ENCODE measurements at places on chromosomes 7 and 10.

DNA sequence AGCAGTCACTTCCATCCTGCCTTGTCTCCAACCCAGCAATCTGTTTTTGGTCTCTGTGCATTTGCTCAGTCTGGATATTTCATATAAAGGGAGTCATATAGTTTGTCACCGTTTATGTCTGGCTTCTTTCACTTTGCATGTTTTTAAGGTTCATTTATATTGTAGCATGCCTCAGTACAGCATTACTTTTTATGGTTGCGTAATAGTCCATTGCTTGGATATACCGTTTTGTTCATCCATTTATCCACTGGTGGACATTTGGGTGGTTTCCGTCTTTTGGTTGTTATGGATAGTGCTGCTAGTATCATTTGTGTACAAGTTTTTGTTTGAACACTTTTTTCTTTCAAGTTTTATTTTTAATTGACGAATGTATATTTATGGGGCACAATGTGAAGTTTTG lies 18.2 kb downstream of the TBC1D12 start:
- DNase-seq = no peak

DNA sequence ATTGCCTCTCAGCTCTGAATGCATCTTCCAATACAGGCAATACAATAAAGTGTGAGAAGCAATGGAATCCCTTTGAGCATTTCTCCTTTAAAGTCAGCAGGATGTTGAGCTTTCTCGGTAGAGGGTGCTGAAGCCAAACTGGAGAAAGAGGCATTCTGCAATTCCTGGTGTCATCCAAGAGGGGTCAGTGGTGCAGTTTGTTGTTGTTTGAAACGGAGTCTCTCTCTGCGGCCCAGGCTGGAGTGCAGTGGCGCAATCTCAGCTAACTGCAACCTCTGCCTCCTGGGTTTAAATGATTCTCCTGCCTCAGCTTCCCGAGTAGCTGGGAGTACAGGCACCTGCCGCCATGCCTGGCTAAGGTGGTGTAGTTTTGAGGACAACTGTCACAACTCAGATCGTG lies 486.5 kb downstream of the CALN1 start:
- no peak for DNase-seq

- DNase-seq = no peak
Observed at GRCh38 chr10:36592964-36593363, 532.4 kb upstream of the ANKRD30A start.

- no peak for DNase-seq
Observed at GRCh38 chr10:117221156-117221711, 19.7 kb upstream of the SLC18A2 start.

GRCh38 chr10:120505866-120506265 lies 48.8 kb downstream of the PLPP4 start:
- DNase-seq = no peak

- DNase-seq = no peak
Observed at GRCh38 chr10:109892117-109892516, 31.2 kb downstream of the XPNPEP1 start.

- DNase-seq = no peak
Observed at GRCh38 chr10:75660823-75661222, 229.4 kb downstream of the LRMDA start.

- no peak for DNase-seq
Observed at GRCh38 chr10:125871338-125871737, 9.8 kb downstream of the DHX32 start.

DNA sequence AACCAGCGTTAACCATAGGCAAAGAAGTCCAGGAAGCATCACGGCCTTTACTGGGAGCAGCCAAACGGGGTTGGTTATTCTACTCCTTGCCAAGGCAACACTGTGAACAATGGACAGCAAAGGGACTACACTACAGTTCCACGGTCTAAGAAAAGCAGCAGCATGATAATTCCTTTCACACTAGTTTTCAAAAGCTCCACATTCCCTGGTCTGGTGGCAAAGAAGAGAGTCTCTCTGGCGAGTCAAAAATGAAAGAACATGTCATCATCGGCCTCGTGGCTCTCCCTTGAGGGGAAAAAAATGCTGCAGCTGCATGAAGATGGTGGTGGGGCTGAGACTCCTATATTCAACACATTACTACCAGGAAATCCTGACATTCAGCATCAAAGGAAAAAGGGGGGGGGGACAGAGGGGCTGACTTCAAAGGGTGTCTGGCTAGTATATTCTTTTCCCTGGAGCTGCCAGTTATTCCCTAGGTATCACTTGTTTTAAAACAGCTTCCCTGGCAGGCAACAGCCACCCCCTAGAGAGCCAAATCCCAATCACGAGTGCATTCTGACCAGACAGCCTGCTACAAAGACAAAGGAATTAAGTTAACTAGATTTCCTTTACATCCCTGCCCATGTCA lies 49.1 kb downstream of the SLC37A3 start:
- no peak for DNase-seq

GRCh38 chr10:74901867-74902450 lies 75.6 kb downstream of the KAT6B start:
- DNase-seq = peak; percentile 28

GRCh38 chr10:75358835-75359421 lies 42.6 kb downstream of the ZNF503 start:
- DNase-seq = no peak

DNA sequence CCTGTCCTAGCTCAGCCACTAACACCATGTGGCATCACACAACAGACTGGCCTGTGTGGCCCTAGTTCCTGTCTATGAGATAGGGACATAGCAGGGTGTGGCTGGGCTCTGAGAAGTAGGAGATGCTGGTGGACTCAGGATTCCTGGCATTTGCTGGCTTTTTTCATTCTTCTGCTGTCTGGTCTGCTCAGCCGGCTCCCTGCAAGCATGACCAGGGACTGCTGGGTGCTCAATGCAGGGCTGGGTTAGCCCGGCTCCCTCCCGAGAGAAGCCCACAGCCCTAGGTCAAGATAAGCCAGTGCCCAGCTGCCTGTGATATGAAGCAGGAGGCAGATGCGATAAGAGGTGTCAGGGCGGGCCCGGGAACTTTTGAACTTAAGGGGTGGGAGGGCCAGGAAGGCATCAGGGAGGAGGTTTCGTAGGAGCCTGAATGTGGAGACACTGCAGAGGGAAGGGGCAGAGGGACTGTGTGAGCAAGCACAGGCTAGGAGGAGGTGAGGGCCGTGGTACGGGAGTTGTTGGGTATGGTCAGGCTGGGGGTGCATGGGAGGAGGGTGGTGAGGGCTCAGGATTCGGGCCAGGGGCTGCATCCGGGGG lies 3.5 kb downstream of the AQP1 start:
- DNase-seq = no peak

GRCh38 chr10:19332304-19332703 lies 283.7 kb downstream of the MALRD1 start:
- DNase-seq = no peak

DNA sequence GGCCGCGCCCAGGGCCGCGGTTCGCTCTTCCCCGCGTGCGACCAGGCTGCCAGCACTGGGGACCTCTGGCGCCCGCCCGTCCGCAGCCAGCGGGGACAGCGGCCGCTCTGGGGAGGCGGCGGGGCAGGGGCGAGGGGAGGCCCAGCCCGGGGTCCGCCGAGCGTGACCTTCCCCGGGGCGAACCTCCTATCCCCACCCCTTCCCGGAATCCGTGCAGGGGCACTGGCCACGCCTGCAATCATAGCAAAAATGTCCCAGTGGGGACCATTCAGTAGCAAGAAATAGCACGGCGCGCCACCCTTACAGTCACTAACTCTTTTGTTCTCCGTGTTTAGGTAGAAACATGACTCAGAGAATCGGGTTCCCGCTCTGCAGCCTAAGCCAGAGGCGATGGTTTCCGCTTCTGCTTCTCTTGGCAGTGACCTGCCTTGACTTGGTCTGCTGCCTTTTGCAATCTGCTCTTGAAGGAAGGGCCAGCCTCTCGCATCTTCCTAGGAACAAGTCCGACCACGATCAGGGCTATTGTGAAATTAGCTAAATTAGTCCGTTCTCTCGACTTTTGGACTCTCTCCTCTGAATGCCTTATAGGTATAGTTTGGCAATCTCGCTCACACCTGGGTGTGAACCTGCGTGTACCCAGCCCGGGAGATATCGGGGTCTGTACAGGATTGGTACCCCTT lies 79.3 kb upstream of the ACBD5 start:
- no peak for DNase-seq

DNA sequence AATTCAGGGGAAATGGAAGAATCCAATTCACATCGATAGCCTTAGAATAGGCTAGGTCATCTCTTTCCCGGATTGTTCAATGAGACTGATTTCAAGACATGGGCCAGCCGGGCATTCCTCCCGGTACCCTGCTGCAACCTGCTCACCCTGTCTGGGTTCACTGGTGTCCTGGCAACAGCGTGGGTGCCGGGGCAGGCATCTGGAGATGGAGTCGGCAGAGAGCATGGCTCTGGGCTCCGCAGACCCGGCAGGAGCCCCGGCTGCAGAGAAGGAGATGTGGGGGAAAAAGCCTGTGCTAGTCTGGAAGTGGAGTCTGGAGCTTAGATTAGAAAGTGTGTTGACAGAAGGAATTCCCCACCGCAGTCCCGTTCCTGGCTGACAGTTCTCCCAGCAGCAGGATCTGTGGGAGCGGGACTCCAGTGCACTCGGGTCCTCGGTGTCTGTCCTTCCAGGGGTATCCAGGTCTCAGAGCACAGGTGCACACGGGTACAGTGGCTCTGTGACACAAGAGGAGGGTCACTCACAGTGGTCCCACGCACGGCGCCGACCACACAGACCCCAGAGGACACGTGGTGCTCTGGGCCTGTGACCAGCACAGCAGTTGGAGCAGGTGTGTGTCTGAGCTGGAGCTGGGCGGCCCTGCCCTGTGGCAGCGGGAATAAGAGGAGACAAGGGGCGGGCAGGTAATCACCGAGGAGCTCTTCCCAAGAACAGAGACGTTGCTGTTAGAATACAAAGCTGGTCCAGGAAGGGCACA lies 65.7 kb upstream of the PITRM1 start:
- DNase-seq = no peak

DNA sequence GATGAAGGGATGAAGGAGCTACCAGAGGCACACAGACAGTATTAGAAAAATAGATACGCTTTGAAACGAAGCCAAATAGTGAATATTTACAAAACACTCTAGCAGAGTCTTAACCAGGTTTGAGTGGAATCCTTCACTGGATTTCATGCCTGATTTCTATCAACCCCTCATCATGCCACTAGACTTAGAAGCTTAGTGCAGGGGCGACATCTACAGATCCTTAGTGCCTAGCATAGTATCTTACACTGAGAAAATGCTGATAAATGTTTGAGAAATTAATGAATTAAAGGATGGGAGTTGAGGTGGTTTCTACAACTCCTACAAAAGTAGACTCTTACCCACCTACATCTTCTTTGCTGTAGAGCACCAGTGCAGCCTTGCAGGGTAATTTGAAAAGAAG lies 54.7 kb upstream of the CCNJ start:
- DNase-seq = no peak

DNA sequence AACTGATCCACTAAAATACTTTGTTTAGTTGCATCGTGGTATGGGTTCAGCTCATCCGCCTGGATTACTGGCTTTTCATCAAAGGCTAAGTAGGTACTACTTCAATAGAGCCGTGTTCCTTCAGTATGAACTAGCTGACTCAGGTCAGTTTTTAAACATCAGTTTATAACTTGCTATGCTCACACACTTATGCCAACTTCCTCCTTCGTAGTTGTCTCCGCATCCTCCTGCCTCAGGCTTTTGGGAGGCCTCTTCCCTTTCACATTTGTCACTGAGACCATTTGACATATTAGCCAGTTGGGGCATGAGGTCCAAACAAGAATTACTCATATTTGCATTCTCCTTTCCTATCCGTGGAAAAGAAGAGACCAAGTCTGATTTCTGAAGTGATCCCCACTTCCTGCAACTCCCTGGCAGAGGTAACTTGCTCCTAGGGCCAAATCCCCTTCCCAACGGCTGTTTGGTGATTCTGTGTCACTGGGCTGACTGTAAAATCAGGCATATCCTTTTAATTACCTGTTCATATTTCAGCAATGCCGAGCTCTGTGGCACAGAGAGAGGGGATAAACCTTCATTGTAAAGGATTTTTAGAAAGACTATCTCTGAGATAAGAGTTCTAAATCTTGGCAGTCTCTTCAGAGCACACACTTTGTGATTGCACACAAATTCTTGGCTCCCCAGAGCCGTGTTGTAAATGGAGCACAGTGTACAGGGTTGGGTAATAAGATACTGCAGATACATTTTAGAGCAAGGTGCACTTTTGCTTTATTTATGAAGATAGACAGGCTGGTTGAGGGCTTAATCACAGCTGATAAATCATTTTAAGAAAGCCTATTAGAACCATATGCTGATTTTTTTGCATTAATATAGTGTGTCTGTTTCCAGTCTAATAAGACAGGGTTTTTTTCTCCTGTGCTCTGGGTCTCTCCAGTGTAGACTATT lies 108.0 kb downstream of the CREB5 start:
- DNase-seq = no peak

DNA sequence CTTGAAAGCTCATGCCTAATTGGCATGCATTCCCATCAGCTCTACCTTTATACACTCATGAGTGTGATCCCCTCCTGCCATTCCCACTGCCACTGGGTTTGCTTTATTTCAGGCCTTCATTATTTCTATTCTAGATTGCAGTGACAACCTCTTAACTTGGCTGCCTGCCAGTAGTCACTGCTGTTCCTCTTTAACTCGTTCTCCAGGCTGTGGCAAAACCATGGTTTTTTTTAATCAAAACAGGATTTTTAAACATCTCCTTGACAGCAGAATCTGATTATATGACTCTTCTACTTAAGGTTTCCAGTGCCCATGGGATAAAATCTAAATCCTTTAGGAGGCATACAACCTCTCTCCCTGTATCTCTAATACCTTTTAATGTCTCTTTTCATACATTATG lies 223.7 kb upstream of the PCDH15 start:
- DNase-seq = no peak

DNA sequence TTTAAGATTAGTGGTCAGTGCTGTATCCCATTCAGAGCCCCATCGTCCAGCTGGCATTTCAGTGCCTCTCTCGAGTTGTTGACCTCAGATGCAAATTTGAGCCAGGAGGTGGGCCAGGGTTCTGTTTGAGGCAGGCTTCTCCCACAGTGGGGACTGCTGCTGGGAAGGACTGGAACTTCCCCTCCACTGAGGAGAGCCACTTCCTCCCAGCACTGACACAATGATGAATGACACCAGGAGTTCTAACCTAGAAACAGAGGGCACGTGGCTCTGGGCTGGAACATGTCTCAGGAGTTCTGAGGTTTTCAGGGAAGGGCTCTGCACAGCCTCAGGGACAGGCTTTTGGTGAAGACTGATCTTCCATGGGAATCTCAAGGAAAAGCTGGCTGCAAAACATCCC lies 18.3 kb upstream of the BTBD16 start:
- no peak for DNase-seq

- no peak for DNase-seq
Observed at GRCh38 chr10:81534991-81535390, 340.0 kb upstream of the NRG3 start.

GRCh38 chr10:95694665-95695064 lies 938 bp upstream of the TCTN3 start:
- no peak for DNase-seq

DNA sequence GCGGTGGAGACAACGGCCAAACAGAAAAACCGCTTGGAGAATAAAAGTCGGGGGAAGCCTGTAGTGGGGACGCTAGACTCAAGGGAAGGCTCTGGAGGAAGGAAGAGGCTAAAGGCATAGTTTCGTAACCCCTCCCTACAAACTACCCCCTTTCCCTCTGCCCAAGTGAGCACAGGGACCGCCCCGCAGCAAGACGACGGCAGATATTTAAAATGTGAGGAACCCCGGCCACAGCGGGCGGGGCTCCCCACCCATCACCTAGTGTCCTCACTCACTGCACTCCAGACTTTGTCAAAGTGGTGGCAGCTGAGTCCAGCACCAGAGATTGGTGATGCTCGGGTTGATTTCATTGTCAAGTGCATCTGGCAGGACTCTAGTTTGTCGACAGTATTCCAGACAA lies 69.1 kb downstream of the PRKAG2 start:
- no peak for DNase-seq

GRCh38 chr7:154783281-154783909 lies 219.5 kb downstream of the PAXIP1 start:
- no peak for DNase-seq

GRCh38 chr10:110009736-110010475 lies 2.1 kb downstream of the ADD3 start:
- DNase-seq = no peak

Measured in hypothalamus (tissue), 51 donors.